CD4-positive, alpha-beta T cell treated with Interleukin-21 for 1 hour (primary cell): ENCODE measurements at places on chromosomes 12 and 14.

DNA sequence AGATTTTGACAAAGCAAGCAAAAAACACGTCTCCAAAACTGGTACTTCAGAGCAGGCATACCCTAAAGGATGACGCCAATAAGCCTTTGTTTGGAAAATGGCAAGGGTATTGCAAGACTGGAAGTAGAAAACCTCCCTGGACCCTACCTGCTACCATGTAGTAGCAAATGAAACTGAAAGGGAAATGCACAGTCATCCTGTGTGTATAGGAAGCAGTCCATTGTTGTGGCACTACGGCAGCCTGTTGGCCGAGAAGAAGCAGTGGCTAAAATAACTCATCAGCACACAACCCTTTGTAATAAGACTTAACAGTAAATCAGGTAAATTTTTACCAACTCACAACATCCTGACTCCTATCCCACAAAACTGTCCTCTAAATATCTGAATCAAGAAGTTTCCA is 386.4 kb downstream of the RGS6 start:
- DNase-seq, result no peak

DNA sequence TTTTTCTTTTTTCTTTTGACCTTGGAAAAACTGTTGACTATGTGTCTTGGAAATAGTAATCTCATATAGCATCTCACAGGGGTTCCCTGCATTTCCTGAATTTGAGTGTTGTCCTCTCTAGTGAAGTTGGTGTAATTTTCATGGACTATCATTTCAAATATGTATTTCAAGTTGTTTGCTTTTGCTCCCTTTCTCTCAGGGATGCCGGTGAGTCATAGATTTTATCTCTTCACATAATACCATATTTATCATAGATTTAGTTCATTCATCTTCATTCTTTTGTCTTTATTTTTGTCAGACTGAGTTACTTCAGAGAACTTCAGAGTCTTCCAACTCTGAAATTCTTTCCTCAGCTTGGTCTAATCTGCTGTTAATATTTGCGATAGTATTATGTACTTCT is 1320.6 kb downstream of the LRFN5 start:
- DNase-seq, result no peak

DNA sequence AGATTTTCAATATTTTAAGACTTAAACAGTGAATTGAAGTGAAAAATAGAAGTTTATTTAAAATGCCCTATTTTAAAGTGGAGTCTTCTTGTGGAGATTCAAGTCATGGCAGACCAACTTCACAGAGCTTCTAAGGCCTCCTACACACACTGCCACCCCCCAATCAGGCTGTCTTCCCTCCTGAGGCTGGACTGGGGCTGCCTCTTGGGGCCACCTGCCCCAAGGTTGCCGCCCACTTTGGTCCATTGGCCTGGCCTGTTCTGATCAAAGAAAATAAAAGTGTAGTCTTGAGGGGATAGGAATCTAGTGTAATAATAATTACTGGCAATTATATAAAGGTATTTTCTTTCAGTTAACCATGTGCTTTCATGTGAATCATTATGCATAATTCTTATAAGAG is 1.3 kb downstream of the GOLT1B start:
- no peak for DNase-seq

GRCh38 chr14:91116913-91117588 is 3.2 kb downstream of the DGLUCY start:
- peak; percentile 62 for DNase-seq

DNA sequence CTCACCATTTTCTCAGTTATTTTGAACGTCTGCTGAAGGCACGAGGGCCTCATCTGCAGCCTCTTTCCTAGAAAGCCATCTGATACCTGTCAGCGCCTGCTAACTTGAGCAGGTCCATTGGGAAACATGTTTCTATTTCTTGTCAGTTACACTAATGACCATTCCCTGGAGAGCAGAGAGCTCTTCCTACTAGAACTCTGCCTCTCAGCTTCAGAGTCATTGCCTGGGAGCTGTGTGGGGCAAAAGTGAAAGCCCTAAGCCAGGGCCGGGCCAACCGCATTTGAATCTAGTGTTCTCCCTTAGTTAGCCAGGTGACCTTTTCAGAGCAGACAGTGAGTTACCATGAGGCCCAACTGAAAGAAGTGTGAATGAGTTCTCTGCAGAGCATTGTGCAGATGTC is 135.8 kb downstream of the EML1 start:
- DNase-seq, result no peak

DNA sequence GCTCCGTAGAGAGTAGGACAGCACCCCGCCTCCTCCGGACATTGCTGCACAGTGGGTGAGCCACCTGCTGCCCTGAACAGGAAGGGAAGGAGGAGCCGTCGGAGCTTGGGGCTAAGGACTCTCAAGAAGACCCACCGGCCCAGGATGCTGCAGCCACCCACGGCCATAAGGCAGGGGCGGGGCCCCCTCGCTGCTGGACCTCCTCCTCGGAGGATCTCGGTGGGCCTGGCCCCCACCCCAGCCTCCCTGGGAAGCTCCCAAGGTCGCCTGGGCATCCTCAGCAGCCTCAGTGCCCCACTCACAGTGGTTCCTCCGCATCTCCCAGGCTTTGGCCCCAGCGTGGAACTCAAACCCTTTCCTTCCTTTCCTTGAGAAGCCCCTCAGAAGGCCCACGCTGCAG is 68.6 kb upstream of the DIO3 start:
- DNase-seq, result no peak

DNA sequence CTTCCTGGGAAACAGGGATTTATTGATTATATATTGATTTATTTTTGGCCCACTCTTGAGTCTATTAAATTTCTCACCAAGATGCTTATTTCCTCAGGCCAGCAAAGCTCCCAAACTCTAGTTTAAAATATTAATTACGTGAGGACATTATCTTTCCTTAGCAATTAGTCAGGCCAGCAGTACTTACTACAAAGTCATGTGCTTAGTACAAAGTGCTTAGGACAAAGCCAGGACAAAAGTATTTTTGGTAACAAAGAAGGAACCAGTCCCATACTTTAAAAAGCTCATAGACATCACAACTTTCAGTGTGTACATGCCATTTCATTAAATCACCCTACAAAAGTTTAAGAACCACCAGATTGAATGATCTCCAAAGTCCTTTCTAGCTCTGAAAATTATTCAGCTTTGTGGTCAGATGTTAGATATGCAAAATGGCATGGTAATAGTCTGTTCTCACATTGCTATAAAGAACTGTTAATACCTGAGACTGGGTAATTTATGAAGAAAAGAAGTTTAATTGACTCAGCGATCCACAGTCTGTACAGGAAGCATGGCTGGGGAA is 94.7 kb upstream of the PWP1 start:
- DNase-seq, result no peak

DNA sequence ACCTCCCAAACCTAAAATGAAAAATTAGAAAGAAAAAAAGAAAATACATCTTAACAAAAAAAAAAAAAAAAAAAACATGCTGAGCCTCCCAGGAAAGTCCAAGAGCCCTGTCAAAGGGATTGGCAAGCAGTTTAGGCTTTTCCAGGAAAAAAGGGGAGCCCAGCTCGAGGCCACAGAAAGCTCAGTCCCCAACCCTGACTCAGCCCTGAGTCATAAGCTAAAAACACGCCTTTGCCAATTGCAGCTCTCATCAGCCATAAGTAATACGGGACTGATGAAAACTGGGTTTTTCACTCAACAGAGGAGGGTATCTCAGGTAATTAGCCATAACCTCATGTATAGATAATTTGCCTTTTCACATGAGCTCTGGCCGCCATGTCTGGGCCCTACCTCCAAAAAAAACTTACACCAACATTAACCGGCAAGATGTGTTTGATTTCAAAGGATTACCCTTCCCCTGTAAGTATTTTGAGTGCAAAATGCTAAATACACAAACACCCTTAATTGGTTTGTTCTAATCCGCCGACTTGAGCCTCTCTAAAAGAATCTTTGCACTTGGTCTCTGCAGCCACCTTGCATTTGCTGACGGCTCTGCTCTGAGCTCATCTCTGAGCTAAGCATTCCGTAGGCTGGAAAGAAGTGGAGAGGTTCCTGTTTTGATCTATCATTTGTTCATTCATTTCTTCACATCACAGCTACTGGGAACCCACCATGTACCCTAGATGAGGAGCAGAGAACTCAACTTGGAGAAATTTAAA is 319.2 kb downstream of the BCL11B start:
- no peak for DNase-seq

- peak; percentile 82 for DNase-seq
These were observed 115.0 kb downstream of the BTG1 start for GRCh38 chr12:92030618-92031017.

GRCh38 chr12:73321776-73322175 is 1049.6 kb downstream of the TRHDE start:
- DNase-seq, result no peak
